NCI-H2171 treated with DMSO at 0.1 percent for 48 hours (cell line): ENCODE measurements at places on chromosomes 6 and 20.
A peak's percentile ranks its signal among the peaks of the same experiment; 100 is the strongest.

DNA sequence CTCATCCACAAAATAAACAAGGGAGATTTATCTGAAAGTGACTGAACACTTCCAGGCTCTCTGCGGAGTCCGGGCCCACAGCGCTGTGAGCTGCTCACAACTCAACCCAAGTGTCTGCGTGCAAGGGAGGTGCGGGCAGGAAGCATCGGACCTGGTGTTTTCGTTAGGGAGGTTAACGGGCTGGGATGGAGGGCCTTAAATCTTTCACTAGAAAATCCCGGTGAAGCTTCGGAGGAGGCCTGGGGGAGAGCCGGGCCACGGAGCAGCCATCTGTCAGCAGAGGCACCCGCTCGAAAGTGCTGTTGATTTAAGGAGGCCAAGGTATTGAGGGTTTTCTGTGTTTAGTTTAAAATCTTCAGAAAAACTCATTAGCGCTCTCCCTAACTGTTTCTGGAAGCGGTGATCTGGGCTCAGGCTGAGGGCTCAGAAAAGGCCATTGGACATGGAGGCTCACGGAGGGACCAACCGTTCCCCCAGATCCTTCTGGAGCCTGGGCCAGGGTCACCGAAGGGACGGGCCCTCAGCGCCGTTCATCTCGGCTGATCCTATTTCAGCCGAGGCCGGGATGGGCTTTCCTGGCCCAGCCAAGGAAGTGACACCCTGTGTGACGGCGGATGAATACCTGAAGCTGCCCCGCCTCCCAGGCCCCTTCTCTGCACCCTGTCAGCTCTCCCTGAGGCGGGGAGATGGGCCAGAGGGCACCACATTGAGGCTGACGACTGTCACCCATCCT lies 20.7 kb downstream of the GATA5 start:
- no peak for DNase-seq

- DNase-seq: no peak
Observed at GRCh38 chr6:113127786-113128419, 729.2 kb upstream of the MARCKS start.

DNA sequence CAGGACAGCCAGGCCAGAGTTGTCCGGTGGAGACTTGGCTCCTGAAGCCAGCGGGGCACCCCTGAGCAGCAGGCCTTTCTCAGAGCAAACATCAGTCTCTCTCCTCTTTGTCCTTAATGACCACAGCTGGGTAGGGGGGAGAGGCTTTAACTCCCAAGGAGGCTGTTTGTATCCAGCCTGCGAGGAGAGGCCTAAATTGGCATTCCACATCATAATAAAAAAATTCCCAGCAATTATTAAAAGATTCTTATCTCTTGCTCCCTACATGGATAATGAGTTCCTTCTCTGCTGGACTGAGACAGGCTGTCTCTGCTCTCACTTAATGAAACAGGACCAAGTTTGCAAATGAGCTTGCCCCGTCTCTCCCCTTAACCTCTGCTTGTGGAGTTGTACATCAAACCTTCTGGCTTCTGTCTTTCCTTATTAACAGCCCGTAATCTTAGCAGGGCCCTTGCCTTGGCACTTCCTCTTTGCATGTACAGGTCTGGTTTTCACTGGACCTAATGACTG lies 838.2 kb downstream of the MAFB start:
- DNase-seq: no peak

DNA sequence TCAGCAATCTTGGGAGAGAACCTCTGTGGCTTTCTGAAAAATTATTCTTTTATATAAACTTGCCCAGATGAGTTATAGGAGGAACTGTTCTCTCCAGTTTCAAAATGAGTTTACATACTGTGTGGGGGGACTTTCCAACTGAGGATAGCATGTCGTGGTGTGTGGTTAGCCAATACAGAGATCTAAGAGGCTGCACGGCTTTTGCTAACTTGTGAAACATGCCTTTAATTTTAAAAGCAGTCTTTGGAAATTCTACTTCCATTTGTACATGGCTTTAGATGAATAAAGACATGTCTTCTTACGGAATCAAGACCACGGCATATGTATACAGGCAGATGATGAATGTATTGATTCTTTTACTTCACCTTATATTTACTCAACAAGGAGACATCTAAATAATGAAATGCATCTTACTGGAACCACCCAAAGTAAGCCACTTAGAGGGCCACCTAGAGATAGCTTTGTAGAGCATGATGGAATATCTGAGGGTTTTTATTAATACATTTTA lies 39.8 kb downstream of the HIVEP1 start:
- DNase-seq: no peak

DNA sequence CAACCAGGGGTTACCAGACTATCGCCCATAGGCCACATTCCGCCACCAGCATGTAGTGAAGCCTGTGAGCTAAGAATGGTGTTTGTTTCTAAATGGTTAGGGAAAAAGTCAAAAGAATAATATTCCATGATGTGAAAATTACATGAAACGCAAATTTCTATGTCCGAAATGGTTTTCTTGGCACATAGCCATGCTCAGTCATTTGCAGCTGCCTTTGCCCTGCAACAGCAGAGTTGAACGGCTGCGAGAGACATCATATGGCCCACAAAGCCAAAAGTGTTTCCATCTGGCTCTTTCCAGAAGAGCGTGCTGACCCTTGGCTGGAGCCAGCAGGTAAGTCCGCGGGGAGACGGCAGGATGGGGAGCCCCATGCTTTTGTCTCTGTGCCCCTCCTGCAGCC lies 60.7 kb downstream of the FAM120B start:
- no peak for DNase-seq

- DNase-seq: peak; percentile 22
Observed at GRCh38 chr6:116572162-116572561, 858 bp downstream of the RWDD1 start.

DNA sequence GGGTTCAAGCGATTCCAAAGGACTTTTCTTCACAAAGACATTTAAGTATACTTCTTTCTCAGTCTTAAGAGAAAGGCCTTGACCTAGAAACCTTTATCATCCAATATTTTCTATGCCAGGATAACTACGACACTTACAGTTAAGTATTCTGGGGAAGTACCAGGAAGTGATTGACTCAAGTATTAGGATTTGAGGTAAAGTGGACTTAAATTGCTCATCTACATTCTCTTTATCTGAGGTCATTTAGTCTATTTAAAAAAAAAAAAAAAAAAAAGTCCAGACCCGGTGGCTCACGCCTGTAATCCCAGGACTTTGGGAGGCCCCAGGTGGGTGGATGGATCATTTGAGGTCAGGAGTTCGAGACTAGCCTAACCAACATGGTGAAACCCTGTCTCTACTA lies 114.7 kb downstream of the ZFAND3 start:
- DNase-seq: no peak

DNA sequence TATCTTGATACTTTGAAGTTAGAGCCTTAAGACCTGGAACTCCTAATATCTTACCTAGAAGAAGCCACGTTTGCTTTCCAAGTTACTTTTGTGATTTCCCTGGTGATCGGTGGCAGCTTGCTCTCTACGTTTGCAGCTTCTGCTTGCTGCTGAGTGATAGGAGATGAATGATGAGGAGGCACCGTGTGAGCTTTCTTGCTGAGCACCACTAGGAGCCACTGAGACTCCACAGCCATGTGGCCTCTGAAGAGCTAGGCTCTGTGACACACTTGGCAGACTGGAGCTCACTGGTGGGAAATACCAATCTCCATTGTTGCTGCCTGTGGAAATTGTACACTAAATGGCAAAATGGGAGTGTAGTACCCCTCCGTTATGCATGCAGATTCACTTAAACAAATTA lies 161.8 kb downstream of the IBTK start:
- no peak for DNase-seq

DNA sequence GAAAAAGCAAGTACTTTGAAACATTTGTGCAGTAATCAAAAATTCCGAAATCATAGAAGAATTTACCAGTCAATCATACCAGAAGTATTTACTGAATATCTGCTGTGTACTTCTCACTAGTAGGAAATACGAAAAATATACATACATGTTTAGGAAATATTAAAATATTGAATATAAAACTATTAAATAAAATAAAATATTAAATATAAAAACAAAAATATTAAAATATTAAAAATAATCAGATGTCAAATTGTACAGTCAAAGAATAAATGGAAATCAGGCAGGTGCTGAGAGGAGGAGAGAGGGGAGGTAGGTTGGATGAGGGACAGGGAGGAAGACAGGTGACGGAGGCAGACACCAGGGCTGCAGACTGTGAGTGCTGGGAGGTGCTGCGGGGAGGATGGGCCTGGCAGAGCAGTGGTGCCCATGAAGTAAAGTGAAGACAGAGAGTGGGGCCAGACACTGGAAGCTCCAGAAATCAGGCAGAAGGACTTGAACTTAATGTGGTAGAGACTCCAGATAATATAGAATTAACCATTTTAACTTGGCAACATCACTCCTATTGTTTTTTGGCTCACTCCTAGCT lies 55.9 kb downstream of the PRKN start:
- DNase-seq: no peak

- no peak for DNase-seq
Observed at GRCh38 chr6:154890874-154891273, 104.2 kb upstream of the TIAM2 start.

GRCh38 chr6:112100561-112100960 lies 13.2 kb downstream of the FAM229B start:
- no peak for DNase-seq

- DNase-seq: no peak
Observed at GRCh38 chr6:88008411-88008810, 39.2 kb upstream of the SPACA1 start.

- no peak for DNase-seq
Observed at GRCh38 chr6:111183702-111184517, 96.6 kb downstream of the SLC16A10 start.

DNA sequence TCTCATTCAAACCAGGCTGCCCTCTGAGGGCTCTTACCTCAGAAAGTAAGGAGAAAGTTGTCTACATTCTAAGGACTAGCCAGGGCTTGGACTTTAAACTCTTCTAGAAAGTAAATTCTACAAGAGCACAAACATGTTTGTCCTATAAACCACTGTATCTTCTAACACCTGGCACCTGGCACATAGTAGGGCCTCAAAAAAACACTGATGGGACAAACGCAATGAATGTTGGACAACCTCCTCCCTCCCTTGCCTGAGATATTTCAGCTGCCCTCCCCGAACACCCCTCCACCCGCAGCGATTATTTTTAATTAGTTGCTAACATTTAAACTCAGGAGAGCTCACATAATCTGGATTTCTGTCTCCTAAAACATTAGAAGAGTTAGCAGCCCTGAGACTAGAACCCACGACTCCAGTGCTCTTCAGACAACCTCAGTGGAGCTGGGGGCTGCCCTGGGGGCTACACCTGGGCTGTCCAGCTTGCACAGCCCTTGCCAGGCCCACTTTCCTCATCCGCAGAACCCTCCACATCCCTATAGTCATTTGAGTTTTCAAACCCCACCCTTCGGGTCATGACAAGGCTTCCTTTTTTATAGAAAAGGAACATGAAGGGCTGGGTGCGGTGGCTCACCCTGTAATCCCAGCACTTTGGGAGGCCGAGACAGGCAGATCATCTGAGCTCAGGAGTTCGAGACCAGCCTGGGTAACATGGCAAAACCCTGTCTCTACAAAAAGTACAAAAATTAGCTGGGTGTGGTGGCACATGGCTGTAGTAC lies 4.9 kb downstream of the HCK start:
- no peak for DNase-seq

- peak; percentile 53 for DNase-seq
Observed at GRCh38 chr20:11989018-11989771, 71.5 kb downstream of the BTBD3 start.

DNA sequence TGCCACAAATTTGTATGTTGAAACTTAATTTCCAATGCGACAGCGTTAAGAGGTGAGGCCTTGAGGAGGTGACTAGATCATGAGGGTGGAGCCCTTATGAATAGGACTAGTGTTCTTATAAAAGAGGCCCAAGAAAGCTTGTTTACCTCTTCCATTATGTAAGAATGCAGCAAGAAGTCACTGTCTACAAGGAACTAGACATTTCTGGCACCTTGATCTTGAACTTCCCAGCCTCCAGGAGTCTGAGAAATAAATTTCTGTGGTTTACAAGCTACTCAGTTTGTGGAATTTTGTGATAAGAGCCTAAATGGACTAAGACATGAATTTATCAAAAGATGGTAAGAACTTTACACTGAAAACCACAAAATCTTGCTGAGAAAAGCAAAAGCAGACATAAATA lies 173.6 kb upstream of the SGK1 start:
- no peak for DNase-seq

GRCh38 chr6:142702501-142703460 lies 242.2 kb downstream of the HIVEP2 start:
- no peak for DNase-seq

DNA sequence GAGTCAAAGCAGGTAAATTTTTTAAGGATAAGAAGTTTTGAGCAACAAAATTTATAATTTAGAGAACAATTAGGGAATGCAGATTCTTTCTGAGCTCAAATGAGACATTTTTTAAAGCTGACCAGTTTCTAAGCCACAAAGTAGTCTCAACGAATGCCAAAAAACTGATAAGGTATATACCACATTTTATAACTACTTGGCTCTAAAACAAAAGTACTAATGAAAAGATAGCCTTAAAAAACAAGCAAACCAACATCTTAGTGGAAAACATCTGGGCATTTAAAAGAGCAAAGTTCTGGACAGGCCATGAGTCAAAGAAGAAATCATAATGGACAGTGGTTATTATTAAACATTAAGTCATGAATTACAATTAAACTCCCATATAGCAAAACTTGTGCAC lies 23.2 kb upstream of the RNF146 start:
- DNase-seq: no peak

GRCh38 chr6:41966961-41967311 lies 25.3 kb upstream of the CCND3 start:
- no peak for DNase-seq
